ENCODE measurements at places on chromosomes 3 and 15.

DNA sequence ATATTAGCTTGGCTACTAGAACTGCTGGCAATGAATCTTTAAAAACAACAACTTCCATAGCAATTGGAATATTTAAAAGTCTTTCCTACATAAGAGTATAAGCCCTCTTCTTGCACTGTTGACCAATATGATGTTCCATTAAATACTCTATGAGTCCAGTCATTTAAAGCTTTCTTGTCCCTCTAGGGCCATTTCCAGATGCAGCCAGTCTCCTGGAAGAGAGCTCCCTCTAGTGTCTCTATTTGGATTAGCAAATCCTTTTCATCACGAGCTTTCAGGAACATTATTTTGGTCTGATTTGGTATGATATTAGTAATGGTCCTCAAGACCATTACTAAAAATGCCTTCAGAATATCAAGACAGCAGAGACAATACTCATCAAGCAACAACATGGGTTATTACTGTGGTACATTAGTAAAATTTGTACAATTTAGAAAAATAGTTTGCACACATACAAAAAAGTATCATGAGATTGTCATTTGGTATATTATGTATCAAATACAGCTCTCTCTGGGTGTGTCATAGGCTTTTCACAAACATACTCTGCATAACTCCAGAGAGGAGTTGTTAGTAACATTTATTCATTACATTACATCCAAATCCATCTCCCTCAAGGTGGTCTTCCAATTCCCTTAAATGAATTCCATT is 101.3 kb downstream of the DPH6 start:
- DNase-seq: no peak

DNA sequence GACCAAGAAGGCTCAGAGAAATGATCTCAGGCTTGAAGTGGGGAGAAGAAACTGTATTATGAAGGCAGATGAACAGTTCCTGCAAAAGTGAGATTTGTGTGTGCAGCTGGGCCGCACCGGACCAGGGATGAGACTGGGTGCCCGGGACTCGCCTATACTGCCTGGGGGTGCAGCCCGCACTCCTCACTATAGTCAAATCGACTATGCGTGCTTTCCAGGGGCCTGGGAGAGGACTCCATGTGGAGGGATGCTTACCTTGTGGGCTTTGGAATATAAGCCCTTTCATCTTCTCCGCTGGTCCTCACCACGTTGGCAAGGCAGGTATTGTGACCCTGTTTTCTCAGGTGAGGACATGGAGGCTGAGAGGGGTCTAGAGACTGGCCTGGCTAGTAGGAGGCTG is 32.9 kb upstream of the APOD start:
- DNase-seq: no peak

- no peak for DNase-seq
Measured at GRCh38 chr3:148881286-148881685, 16.2 kb downstream of the CPA3 start.

DNA sequence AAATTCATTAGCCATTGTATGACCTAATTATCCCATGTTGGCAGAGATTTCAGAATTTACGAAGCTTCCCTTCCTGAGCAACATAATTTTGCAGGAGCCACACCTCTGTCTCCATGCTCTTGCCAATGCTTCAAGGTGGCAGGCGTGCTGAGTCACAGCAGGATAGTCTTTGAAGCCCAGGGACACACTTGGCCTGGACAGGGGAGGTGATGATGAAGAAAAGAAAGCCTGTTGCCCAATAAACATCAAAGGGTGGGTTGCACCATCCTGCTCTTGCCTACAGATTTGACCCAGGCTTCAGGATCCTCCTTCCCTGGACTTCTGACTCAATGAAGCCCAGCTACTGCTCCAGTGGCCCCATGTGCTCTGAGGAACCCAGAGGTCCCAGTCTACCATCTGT is 117.1 kb downstream of the MINAR1 start:
- DNase-seq: no peak

GRCh38 chr15:61828860-61829513 is 231.3 kb downstream of the VPS13C start:
- DNase-seq: no peak

All from tibial nerve (tissue), 4 donors.